ENCODE measurements at places on chromosomes 2 and 18.

- DNase-seq: no peak
Observed at GRCh38 chr2:28178946-28179345, 213.7 kb upstream of the FOSL2 start.

- DNase-seq: no peak
Observed at GRCh38 chr2:177265824-177266817, 1.6 kb upstream of the NFE2L2 start.

GRCh38 chr2:25042321-25043240 lies 705 bp downstream of the EFR3B start:
- DNase-seq: peak; percentile 69

- no peak for DNase-seq
Observed at GRCh38 chr18:46793565-46793964, 36.7 kb upstream of the ST8SIA5 start.

GRCh38 chr2:216960671-216961268 lies 100.9 kb upstream of the TNP1 start:
- no peak for DNase-seq

DNA sequence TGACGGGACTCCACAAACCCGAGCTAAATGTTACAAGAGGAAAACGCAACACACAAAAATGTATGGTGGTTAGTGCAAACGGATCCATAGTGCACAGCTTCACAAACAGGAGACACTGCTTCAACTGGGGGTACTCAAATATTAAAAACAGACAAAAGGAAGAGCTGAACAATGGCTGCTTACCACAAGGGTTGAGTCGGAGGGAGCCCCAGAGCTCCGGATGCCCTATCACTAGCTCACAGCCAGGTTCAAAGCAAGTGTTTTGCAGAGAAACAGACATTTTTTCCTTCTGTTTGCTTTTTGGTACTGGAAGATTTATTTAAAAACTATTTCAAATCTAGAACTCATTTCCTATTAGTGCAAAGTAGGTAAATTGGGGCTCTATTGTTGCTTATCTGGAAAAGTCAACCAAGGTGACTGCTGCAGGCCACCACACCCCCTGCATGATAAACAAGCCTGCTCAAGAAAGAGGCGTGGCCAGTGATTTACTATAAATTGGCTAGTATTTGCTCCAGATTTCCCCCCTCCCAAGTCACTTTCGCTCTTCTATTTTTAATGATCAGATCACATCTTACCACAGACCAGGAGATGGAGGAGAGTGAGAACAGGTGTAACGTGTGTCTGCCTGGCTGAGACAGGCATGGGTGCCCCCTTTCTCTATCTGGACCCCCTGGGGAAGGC lies 46.5 kb downstream of the ZAP70 start:
- no peak for DNase-seq

GRCh38 chr2:237131749-237132533 lies 46.3 kb downstream of the COPS8 start:
- DNase-seq: no peak

GRCh38 chr2:113961000-113961399 lies 71.1 kb downstream of the ACTR3 start:
- no peak for DNase-seq

- no peak for DNase-seq
Observed at GRCh38 chr2:45014016-45014702, 4.9 kb upstream of the SIX2 start.

DNA sequence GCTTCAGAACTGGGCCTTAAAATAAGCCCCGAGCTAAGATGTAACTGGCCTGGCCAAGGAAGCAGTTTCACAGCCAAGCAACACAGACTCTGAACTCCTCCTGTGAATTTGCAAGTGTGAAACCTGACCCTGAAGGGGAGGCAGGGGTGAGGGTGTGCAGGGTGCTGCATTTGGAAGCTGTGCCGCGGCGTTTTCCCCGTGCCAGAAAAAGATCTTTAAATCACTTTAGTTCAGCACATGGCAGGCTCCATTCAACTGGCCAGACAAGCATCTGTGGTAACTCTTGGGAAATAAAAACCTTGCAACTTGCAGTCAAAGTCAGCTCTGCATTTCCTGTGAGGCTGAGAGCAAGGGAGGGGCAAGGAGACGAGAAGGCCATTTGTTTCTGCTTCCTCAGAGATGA lies 209.3 kb upstream of the SOX11 start:
- no peak for DNase-seq

- no peak for DNase-seq
Observed at GRCh38 chr2:86087936-86088850, 17.5 kb downstream of the POLR1A start.

DNA sequence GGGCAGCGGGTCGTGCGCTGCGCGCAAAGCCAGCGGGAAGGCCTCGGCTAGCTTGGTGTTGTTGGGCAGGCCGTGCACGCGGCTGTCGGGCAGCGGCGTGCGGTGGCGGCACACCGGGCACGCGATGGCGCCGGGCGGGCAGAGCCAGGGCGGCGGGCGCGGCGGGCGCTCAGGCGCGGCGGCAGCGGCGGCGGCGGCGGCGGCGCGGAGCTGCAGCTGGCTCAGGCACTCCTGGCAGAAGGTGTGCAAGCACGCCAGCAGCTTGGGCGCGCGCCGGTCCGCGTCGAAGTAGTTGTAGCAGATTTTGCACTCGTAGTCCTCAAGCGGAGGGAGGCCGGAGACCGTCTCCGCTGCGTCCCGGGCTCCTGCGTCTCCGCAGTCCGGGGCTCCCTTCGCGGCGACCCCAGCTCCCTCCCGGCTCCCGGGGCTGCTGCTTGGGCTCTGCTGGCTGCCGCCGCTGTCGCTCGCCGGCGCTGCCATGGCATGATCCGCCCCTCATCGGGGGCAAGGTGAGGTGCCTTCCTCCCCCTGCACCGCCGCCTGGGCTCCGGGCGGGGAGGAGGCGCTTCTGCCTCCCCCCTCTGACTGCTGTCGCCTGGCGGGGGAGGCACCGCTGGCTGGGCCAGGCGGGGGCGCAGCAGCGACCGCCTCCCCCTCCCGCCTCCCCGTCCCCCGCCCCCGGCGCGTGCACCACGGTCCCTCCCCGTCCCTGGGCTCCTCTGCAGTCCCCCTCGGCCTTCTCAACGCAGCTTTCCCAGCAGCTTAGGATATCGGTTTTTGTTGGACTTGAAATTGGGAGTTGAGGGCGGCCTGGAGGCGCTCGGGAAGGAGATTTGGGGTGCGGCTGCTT lies 21.0 kb upstream of the PAX3 start:
- DNase-seq: no peak

DNA sequence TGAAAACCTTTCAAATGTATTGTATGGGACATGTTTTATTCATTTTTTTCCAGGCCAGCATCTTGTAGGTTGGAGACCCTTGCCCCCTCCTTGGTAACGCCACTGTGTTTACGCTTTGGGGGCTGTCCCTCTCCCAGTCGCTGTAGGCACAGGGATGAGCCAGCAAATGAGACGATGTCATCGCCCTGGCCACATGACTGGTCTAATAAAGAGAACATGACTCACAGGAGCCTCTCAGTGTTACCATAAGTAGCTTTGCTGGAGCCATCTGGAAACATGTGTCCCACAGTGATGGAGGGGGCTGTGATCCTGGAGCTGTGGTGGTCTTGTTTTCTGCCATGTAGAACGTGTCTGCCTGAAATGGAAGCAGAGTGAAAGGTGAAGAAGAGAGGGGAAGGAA lies 78.9 kb downstream of the CD8B2 start:
- DNase-seq: no peak

DNA sequence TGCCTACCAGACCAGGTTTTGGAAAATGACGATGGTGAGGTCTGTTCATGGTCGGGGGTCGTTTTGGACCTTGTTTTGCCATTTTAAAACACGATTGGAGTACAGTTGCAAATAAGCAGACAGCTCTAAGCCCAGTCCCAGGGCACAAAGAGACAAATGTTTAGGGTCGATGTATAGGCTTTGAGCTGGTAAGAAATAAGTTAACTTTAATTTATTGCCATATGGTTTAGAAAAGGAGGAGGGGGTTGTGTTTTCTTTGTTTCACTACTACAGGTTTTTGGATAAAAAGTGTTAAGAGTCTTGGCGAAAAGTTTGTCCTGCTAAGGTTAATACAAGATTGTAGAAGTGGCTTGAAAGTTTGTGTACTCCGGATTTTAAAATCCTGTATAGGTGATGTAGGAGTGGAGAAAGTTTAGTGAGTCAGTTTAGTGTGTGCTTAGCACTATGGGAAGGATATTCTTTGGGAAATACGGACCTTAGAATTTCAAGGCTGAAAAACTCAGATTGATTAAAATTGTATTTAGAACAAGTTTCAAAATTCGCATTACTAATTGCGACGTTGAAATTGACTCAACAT lies 1.3 kb downstream of the KCMF1 start:
- DNase-seq: no peak

GRCh38 chr18:50289108-50289443 lies 1.6 kb upstream of the CXXC1 start:
- DNase-seq: peak; percentile 65

DNA sequence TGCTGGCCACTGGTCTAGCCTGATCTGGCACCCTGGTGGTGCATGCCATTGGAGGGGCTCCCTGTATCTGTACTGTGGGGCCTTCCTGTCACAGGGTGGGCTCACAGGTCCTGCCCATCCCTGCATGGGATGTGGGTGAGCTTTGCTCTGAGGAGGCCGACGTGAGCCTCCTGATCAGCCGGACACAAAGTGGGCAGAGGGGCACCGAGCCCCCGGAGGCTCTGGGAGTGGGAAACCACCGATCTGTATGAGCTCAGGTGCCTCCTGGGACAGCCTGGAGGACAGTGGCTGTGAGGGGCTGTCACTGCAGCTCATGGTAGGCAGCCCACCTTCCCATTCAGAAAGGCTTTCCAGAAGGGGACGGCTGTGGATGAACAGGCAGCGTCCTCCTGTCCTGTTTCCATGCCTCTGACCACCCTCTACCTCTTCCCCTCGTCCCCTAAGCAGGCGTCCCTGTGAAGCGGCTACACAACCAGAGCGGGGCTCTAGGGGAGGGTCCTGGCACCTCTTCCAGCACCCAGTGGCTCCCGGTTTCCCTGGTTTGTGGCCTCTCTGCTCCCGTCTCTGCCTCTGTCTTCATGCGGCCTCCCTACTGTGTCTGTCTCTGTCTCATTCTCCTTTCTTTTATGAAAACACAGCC lies 112.5 kb upstream of the OTOS start:
- DNase-seq: peak; percentile 57

- DNase-seq: no peak
Observed at GRCh38 chr2:63865159-63865799, 23.6 kb downstream of the UGP2 start.

- DNase-seq: no peak
Observed at GRCh38 chr2:39380525-39381150, 56.4 kb downstream of the MAP4K3 start.

DNA sequence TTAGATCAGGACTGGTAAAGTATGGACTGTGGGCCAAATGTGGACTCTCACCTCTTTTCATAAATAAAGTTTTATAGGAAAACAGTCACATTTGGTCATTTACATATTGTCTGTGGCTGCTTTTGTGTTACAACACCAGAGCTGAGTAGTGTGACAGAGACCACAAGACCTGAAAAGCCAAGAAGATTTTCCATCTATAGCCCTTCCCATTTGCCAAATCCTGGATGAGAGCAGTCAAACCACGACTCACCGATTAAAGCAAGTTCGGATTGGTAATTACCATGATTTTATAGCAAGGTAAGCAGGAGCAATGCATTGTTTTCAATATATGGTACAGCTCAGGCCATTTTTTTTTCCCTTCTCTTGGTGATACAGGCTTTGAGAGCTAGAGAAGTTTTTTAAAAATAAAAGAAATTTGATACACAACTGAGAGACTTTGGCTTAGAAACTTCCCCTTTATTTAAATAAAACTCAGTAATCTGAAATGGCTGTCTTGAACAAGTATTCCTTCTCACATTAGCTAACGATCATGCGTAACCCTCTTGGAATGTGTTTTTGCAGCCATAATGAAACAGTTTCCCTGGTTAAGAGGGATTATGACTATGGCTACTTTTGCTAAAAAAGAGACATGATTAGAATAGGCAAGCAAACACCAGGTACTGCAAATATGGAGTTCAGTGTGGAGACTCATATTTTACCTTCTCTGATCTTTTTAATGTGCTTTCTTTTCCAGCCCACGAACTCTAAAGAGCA lies 9.5 kb upstream of the MALL start:
- DNase-seq: no peak

Measured in sigmoid colon (tissue), 7 donors.